Endodermal cell (in vitro differentiated cells): ENCODE measurements at places on chromosomes 7 and 10. TPM values are rescaled to one million over a fixed set of nuclear protein-coding genes. Genes with fewer than 3 reads are reported as not detected.

The NUDT1 gene
- total RNA-seq = 50.4 to 84.7 TPM (median 84.5 TPM) in 3 replicates

The H2BK1 gene
- not detected in 2 replicates for total RNA-seq

The HTRA1 gene
- 0.68 to 2.2 TPM (median 1.7 TPM) in 3 replicates for total RNA-seq

The FANK1 gene
- 8.6 to 10.0 TPM (median 9.7 TPM) in 3 replicates for total RNA-seq

The ADAP1 gene
- total RNA-seq = 6.4 and 6.5 TPM in 2 replicates

The PDCD4 gene
- 48.5 and 54.0 TPM in 2 replicates for total RNA-seq

- DNase-seq = no peak
These were observed 167.2 kb downstream of the MAD1L1 start for GRCh38 chr7:2065528-2065927.

DNA sequence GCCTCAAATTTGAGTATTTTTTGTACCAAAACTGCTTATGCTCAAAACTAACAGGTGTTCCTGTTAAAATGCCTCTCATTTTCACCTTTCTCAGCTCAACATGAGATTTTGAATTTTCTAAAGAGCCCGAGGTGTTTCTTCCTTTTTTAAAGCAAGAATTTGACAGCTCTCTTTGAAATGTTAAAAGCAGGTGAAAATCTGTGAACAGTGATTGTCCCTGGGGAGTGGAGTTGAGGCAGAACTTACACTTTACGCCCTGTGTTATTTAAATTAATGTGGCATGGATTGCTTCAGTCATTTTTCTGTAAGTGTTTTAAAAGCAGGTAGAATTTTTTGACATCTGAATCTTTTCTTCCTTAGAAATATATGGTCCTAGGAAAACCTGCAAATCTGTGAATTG is 9.2 kb upstream of the GPR15LG start:
- no peak for DNase-seq

DNA sequence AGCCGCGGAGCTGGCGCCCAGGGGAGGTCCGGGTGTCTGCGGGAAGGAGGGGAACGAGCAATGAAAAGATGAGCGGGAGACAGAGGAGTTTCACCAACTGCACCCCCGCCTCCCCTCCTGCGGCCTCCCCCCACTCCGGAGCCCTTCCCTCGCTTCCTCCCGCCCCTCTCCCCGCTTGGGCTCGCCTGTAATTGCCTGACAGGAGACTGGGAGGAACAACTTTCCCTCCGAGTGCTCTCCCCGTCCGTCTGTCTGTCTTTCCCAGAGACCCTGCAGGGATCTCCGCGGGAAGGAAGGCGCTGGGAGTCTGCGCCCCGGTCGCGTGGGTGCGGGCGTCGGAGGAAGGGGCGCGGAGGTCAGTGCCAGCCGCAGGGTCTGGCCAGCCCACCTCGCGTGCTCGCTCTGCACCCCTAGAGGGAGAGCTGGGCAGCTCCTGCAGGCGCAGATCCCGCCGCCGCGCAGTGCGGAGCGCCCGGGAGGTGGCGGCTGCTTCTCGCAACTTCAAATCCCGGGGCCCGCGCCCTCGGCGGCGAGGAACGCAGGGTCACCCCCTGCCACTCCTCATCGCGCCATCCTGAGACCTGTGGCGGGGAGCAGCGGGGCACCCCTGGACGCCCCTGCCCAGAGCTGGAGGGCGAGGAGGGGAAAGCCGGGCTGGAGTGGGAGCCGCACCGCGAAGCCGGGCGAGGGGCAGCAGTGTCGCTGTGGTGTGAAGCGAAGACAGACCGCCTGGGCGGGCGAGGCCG is 511 bp upstream of the NRP1 start:
- peak; percentile 89 for DNase-seq

DNA sequence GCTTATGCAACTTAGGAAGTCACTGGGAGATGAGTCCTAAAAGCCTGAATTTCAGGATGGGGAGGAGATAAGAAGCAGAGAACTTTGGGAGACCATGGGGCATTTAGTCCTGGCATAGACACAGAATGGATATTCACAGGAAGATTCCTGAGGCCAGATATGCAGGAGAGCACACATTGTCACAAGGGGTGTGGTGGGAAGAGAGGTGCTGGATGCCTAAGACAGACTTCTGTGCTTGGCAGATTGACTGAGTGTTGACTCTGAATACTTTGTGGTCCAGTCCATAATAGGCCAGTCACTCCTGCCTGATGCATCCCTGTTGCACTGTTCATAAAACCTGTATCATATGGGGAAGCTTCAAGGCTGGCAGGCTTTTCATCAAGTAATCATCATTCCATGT is 18.5 kb downstream of the SRI start:
- no peak for DNase-seq

- DNase-seq = no peak
These were observed 349.6 kb downstream of the PAXIP1 start for GRCh38 chr7:154653281-154653680.

- DNase-seq = peak; percentile 26
These were observed 56.9 kb upstream of the PPP2R2D start for GRCh38 chr10:131843881-131844284.

GRCh38 chr7:115477193-115477651 is 553.3 kb downstream of the TFEC start:
- DNase-seq = peak; percentile 81

- peak; percentile 26 for DNase-seq
These were observed 59.8 kb downstream of the GALNT17 start for GRCh38 chr7:71191771-71192170.

DNA sequence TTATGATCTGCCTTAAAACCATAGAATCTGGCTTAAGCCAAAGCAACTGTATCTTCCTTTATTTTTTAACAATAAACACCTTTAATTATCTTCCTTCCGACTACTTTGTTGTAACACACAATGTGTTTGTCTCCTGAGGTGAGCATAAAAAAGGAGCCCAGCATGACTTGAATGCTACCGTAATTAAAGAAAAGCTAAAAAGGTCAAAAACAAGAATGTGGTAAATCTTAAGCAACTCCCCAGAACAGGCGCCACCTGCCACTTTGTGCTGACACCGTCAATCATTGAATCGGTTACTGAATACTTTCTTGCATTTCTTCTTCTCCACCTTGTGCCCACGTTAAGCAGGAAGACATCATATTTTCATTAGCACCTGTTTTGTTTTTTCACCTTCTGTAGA is 569.9 kb upstream of the C7orf33 start:
- DNase-seq = peak; percentile 66

- DNase-seq = peak; percentile 78
These were observed 8.1 kb downstream of the ZNF746 start for GRCh38 chr7:149489391-149490024.

DNA sequence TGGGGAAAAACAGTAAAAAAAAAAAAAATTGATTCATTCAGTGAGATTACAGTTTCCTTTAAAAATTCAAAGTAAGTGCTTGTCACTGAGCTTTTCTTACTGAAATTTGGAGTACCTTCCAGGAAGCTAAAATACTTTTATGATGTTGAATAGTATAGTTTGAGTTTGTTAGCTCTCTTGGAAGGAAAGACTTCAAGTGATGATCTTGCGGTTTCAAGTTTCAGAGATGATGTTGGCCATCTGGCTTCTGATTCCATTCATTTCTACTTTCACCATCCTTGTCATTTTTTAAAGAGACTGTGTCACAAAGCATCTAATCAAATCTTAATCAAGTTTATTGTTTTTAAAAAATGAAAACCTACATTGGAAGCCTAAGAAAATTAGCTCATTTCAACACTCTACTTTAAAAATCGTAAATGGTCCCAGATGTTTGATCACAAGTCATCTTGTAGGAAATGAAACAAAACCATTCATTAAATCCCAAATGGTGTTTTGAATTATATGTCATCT is 4.9 kb upstream of the HERPUD2 start:
- no peak for DNase-seq

GRCh38 chr10:31404640-31405039 is 85.6 kb downstream of the ZEB1 start:
- DNase-seq = no peak

DNA sequence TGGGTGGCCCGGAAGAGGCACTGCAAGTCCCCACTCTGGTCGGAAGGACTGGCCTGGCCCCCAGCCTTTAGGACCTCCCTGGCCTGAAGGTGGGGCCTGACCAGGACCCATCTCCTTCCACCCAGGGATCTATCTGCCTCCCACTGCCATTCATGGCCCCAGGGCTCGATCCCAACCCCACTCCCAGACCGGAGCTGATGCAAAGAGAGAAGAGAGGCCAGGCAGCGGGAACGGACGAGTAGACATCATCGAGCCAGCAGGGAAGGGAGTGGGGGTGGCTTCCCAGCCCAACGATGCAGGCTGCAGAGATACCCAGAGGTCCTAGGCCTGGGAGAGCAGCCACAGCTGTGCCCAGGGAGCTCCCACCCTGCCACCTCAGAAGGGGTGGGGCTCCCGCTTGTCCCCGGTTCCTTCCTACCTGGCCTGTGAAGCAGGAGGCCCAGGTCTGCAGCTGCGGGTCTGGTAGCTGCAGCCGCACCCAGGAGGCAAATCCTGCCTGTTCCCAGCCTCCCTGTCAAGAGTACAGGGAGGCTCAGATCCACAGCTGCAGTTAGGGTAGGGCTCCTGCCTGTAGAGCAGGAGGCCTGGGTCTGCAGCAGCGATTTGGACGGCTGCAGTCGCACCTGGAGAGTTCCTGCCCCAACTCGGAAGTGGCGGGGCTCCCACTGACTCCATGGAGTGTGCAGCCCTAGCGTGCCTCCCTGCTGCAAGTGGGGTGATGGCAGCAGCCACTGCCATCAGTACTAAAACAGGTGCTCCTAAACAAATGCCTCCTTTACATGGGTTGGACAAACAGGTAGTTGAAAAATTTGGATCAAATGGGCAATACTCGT is 1151.0 kb upstream of the PHF14 start:
- no peak for DNase-seq

DNA sequence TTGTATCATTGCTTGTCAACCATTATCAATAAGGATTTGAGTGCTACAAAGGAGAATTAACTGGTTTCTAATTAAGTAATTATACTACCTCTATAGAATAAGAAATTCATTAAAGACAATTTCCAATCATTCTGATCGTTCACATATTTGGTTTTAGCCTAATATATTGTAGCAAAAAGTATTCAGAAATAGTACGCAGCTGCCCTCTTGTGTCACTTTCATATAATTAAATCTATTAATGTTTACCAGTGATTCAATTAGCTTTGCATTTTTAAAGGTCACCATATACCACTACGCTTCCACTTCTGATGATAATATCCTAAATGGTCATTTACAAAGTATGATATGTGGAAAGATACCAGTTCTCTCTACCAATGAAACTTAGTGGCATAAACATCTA is 128.3 kb downstream of the NEBL start:
- DNase-seq = no peak

GRCh38 chr10:93199191-93199751 is 125.6 kb downstream of the CYP26A1 start:
- DNase-seq = peak; percentile 73

DNA sequence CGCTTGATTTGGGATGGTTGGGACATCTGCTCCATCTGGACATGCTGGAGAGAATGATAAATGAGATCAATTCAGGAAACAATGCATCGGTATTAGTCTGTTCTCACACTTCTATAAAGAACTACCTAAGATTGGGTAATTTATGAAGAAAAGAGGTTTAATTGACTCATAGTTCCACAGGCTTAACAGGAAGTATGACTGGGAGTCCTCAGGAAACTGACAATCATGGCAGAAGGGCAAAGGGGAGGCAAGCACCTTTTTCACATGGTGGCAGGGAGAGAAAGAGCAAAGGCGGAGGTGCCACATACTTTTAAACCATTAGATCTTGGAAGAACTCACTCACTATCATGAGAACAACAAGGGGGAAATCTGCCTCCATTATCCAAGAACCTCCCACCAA is 16.8 kb upstream of the TSPAN12 start:
- DNase-seq = no peak
